Stimulated activated CD4-positive, alpha-beta T cell treated with anti-CD3 and anti-CD28 coated beads, Interleukin-12 subunit alpha, Interleukin-12 subunit beta, amount 100 ng/mL, for 48 hours (primary cell): ENCODE measurements at places on chromosomes 3 and 15.

GRCh38 chr15:39627451-39628143 is 46.7 kb downstream of the THBS1 start:
- no peak for DNase-seq

GRCh38 chr3:58034738-58035523 is 26.7 kb downstream of the FLNB start:
- no peak for DNase-seq

DNA sequence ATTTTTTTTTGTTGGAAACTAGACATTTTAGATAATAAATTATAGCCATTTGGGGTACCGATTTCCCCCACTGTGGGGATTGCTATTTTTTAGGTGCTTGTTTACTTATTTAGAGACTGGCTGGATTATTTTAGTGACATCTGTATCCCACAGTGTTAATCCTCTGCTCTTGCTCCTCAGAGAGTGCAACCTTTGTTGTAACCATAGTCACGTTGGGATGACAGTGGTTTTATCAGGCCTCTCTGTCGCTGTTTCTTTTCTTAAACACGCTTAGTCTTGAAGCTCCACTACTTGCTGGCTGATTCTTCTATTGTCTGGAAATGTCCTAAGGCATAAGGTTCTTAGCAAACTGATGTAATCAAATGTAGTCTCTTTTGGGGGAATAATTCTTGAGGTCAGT is 451.6 kb upstream of the SEMA6D start:
- DNase-seq, result no peak

DNA sequence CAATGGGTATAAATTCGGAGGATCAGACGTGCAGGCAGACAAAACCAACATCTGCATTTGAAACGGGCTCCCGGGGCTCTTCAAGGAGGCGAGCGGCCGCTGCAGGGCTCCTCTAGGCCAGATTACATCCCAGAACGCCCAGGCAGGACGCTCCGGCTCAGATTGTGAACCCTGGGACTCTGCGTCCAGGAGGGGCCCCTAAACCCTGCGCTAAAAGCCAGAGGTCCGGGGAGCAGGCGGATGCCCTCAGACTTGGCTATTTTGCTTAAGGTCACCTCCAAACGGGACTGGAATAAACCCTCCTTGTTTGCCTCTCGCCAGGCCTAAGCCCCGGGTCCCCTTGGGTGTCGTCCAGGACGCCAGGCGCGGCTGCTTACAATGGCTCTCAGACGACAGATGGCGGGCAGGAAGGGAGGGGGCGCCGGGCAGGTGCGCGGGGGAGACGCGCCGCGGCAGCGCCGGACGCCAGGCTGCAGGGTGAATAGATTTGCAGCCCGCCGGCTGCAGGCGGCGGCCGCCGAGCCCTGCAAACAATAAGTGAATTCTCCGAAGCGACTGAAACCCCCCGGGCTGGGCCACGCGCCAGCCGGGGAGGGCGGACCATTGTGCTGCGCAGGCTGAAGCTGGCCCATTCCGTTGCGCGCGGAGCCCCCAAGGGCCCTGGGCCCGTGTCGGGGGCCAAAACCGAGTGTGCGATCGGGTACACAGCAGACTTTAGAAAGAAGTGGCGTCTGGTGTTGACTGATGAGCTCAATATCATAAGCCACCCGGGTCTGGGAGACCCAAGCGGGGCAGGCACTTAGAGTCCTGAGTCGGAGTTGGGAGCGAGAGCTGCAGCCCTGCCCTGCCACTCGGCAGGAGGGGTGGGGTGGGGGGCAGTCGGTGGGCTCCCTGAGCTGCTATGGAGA is 32.3 kb upstream of the AMOTL2 start:
- no peak for DNase-seq

- peak; percentile 24 for DNase-seq
Observed at GRCh38 chr3:24004171-24004938, 59.3 kb downstream of the NR1D2 start.

GRCh38 chr15:41056810-41057209 is 59.3 kb downstream of the INO80 start:
- no peak for DNase-seq

- DNase-seq, result no peak
Observed at GRCh38 chr3:132135628-132136333, 101.0 kb upstream of the CPNE4 start.

- no peak for DNase-seq
Observed at GRCh38 chr3:131242201-131242600, 139.4 kb upstream of the NUDT16 start.

GRCh38 chr3:131317667-131318066 is 63.9 kb upstream of the NUDT16 start:
- DNase-seq, result no peak

GRCh38 chr15:72722071-72722696 is 36.2 kb downstream of the BBS4 start:
- peak; percentile 30 for DNase-seq

GRCh38 chr3:72317491-72317890 is 530.8 kb downstream of the SHQ1 start:
- no peak for DNase-seq

DNA sequence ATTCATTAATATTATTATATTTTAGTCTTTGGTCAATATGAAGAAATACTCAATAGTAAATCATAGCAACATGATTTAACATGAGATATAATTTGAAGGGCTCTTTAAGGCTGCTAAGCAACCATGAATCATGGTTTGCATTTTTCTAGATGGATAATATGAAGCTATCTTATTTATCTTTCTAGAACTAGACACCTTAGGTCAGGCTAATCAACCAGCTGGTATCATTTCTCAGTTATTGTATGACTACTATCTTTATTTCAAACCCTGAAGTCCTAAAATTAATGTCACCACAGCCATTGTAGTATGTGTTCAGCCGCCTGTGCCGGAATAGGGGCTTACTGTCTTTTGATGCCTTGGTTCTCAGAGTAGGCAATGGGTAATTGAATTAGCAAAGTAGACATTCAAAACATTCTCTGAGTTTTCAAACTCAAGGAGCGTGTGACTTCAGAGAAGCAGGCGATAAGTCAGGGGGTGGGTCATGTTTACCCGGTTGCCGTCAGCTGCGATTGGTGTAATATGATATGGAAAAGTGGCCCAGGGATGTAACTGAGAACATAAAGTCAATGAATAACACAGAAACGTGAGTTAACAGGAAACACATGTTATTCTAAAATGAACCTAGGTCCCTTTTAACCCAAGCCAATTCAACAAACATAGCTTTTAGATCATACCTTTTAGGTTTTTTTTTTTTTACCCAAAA is 93.4 kb upstream of the CTDSPL start:
- no peak for DNase-seq

GRCh38 chr3:168330983-168331382 is 235.3 kb upstream of the GOLIM4 start:
- DNase-seq, result no peak

DNA sequence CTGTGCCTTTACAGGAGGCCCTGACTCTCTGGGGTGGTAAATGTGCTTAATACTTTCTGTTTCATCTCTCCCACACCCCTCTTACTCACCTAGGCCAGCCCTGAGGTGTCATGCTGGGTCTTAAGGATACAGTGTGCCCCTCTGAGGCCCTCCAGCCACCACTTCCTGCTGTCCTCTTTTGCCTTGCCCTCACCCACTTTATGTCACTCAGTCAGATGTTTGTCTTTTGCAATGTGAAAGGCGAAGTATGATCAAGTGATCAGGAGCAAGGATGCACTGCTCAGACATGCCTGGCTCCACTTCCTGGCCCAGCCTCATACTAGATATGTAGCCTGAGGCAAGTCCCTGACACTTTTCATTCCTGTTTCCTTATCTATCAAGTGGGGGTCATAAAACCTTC is 339.0 kb upstream of the NR2E3 start:
- DNase-seq, result no peak

- no peak for DNase-seq
Observed at GRCh38 chr3:194423317-194423716, 24.3 kb upstream of the GP5 start.

GRCh38 chr3:70854108-70854507 is 541.7 kb upstream of the MDFIC2 start:
- DNase-seq, result no peak

GRCh38 chr15:61974759-61975158 is 85.5 kb downstream of the VPS13C start:
- no peak for DNase-seq

DNA sequence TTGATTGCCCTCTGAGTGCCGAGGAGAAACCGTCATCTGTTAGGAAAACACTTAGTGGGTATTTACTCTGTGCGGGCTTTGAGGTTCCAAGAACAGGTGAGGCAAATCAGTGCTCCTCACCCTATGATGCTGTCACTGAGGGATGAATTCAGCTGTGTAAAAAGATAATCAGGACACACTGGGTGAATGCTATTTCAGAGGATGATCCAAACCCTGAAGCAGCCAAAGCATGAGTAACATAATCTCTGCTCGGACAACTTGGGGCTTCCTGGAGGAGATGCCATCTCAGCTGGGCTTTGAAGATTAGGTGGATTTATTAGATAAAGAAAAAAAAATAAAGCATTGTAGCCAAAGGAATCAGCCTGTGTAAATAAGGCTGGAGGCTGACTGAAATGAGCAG is 10.5 kb upstream of the GADL1 start:
- DNase-seq, result no peak

DNA sequence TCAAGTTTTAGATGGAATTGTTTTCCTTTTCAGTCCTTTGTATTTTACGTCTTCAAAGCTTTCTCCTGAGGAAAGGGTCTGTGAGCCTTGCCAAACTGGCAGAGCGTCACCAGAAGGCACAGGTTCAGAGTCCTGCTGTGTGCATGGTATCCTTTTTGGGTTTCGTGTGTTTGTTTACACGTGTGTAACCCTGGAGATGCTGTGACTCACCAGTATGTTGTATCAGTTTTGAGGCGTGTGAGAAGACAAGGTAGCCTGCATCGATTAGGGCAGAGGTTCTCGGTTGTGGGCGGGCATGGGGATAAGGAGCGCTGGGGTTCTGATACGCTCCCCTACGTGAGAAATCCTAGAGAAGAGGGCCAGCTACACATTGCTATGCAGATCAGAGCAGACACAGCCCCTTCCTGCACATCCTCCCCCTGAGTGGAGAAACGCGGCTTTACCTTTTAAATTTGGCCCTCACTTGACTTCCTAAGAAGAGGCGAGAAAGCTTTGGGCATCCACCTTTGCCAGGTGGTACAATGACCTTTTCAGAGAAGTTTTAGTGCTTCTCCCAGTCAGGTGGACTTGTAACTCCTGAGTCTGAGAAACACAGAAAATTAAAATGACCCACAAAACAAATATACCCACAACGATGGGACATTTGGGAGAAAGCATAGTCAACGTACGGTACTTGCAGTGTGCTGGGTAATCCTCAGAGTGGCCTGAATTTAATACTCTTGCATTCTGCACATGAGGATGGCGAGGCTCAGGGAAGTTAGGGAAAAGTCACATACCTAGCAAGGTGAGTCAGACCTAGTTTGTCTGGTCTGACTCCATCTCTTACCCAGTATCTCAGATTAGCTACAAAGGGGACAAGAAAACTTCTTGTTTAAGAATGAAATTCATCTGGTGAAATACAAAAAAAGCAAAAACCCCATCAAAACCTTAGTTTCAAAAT is 38.1 kb downstream of the TRAK1 start:
- no peak for DNase-seq

DNA sequence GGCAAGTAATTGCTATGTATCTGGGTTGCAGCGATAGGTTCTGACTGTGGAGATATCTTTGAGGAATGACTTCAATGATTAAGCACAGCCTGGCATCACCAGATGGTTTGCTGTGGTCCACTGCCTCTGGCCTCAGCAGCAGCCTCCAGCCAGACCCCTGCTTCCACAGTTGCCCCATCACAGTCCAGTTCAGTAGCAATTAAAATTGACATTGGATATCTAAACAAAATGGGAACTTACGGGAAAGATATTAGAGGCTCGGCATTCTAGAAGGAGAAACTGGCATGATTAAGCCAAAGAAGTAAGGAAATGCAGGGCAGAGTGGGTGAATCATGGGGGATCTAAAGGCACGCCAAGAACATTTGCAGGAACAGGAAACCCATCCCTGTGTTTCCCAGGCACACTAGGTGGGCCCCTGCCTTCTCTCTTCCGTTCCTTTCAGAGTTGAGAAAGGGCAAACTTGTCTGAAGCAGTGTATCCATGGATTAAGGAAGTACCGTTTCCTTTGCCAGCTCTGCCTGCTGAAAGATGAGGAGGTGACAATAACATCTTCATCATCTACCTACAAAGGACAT is 36.3 kb upstream of the SH3BP5 start:
- no peak for DNase-seq

- no peak for DNase-seq
Observed at GRCh38 chr3:128889139-128889894, 9.9 kb downstream of the ACAD9 start.

- no peak for DNase-seq
Observed at GRCh38 chr3:22236490-22237270, 485.7 kb upstream of the ZNF385D start.

DNA sequence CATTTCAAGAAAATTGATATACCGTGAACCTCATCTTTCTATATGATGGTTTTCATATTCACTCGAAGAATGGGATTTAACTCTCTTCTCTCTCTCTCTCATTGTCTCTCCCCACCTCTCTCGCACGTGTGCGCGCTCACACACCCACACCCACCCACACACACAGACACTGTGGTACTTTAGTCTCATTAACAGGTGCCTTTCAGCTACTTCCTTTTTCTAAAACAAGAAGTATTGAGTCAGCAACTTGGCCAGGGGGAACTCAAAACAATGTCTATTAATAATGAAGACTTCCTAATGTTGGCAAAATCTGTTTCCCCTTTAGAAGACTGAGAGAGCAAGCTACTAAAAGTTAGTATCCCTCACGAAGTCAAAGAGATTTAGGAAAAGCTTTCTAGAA is 150.7 kb downstream of the TMCO5A start:
- DNase-seq, result no peak

- no peak for DNase-seq
Observed at GRCh38 chr15:57306944-57307411, 69.3 kb upstream of the CGNL1 start.

DNA sequence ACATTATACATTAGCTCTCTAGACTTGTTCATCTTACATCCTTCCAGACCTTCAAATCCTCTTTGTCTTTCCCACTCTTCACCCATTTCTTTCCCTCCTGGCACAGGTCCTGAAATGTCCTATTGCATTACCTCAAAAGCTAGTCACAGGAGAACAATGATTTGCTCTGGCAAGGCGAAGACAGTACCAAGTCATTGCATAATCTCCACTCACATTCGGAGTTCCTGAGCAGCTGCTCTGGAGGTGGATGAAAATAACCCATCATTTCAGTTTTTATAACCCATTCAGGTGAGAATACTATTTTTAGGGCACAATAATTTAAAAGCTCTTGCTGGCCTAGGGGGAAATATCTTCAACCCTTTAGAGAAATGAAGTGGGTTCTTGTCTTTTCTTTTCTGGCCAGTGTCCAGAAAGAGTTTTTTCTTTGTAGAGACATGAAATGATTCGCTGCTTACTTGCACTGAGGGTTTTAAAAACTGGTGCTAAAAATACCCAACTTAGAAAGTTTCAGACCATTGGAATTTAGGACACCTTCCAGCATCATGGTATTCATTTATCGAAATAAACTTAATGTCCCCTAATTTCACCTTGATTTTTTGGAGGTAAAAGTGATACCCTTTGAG is 23.4 kb upstream of the DYNC1LI1 start:
- no peak for DNase-seq

DNA sequence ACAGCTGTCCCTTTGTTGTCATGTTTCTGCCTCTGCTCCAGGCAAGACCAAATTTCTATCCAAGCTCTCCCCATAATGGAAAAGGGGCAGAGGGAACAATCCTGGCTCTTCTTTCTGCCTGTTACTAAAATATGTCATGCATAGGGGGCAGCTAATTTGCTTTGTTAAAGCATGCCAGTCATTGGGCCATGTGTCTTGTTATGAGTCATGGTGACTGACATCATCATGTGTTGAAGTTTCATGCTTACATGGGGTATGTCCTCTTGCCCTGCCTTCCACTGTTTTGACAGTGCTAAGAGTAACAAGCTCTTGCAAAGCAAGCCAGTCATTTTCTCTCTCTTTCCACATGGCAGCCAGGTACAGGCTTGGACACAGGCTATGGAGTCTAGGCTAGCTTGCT is 268.9 kb downstream of the GABRB3 start:
- no peak for DNase-seq
